NCI-H1436 treated with DMSO at 0.1 percent for 48 hours (cell line): ENCODE measurements at places on chromosomes 7 and 10.

DNA sequence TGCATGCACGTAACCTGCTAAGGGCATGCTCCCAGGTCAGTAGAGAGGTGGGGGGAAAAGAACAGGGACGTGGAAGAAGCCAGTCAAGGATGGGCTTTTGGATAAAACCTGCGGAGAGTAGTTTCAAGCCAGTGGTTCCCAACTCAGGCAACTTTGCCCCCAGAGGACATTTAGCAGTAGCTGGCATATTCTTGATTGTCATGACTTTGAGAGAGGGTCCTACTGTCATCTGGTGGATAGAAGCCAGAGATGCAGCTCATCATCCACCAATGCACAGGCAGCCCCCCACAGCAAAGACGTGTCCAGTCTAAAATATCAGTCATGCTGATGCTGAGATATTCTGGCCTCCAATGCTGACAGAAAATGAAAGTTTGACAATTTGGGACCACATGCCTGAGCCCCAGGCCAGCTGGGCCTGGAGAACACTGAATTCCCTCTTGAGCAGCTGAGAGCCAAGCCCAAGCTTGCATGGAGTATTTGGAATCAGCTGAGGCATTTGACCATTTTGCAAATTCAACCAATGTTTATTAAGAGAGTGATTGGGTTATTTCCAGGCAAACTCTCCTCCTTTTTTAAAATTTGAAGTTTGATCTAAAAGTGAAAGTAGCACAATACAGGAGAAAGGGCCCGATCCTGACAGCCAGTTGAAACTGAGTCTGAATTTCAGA is 110.0 kb upstream of the C7orf33 start:
- no peak for DNase-seq

GRCh38 chr7:66356277-66356721 is 151.2 kb downstream of the TPST1 start:
- DNase-seq, result no peak

- no peak for DNase-seq
Observed at GRCh38 chr10:55820071-55820470, 541.0 kb downstream of the ZWINT start.

DNA sequence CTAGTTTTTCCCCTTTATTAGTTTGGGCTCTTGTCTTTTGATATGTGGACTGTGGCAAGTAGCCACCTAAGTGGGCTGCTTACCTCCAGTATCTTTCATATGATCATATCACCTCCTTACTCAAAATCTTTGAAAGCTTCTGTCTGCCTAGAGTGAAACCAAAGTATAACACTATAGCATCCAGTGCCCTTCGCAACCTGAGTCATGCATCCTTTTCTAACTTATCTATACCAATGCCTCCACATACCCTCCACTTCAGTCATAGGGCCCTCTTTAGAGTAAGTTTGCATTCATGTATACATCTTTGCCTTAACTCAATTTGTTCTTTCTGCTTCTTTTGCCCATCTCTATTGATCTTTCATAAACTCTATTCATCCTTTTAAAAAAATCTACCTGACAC is 15.7 kb upstream of the MACC1 start:
- DNase-seq, result no peak

DNA sequence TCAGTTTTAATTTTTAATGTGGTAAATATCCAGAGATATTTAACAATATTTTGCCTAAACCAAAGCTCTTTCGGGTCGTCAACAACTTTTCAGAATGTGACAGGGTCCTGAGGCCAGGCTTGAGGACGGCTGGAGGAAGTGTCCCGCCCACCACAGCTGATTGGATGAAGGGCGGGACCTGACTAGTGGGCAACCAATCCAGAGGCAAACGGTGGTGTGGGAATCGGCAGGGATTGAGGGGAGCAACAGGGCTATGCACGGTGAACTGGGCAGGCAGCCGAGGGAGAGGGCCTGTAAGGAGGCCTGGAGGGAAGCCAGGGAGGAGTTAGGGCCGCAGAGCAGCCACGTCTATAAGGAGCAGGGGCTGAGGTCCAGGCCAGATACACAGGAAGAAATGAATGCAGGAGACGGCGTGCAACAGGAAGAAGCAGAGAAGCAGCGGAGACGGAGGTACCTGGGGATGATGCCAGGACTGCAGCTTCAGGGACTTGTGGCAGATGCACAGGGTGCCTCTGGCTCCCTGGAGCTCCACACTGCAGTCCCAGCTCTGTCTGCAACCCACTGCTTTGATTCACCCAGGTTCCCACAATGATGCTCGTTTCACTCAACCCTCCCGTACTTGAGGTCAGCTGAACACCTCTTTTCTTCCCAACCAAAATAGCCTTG is 46.1 kb upstream of the ZMIZ1 start:
- DNase-seq, result no peak

DNA sequence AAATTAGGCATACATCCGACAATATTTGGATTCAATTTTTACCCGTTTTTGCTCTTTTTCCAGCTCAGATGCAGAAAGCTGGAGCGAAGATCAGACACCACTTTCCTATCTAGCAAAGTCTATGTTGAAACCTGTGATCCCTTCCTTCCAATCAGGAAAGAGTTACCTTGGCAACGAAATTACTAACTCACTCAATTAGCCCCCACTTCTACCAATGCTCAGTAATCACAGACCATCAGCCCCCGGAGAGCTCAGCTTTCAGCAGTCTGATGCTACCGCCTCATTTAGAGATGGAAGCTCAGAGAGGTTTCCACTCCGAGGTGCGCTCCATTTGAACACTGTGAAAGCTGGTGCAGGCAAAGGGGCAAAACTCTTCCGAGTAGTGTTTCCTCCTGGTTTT is 6.7 kb downstream of the FRAT1 start:
- peak; percentile 86 for DNase-seq

GRCh38 chr10:27341001-27341400 is 100.4 kb upstream of the ACBD5 start:
- no peak for DNase-seq

DNA sequence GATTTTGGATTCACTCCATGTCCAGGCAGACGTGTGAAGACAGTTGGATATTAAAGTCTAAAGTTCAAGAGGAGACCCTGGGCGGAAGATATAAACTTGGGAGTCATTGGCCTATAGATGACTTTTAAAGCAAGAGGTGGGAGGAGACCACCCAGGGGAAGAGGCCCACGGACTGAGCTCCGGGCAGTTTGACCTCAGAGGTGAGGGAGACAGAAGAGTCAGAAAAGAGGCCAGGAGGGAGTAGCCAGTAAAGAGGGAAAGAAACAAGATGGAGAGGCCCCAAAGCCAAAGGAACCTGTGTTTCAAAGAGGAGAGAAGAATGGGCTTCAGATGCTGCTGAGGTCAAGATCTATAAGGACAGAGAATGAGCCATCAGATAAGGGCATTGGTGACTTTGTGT is 11.4 kb downstream of the CARD11 start:
- DNase-seq, result no peak

GRCh38 chr10:127441350-127442219 is 107.5 kb upstream of the NPS start:
- DNase-seq, result no peak

DNA sequence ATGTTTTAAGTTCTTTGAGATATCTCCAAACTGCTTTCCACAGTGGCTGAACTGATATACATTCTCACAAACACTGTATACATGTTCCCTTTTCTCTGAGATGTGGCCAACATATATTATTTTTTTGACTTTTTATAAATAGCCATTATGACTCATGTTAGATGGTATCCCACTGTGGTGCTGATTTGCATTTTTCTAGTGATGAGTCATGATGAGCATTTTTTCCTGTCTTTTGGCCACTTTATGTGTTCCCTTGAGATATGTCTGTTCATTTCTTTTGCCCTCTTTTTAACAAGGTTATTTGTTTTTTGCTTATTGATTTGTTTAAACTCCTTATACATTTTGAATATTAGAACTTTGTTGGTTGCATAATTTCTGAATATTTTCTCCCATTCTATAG is 1055.1 kb downstream of the NXPH1 start:
- DNase-seq, result no peak

DNA sequence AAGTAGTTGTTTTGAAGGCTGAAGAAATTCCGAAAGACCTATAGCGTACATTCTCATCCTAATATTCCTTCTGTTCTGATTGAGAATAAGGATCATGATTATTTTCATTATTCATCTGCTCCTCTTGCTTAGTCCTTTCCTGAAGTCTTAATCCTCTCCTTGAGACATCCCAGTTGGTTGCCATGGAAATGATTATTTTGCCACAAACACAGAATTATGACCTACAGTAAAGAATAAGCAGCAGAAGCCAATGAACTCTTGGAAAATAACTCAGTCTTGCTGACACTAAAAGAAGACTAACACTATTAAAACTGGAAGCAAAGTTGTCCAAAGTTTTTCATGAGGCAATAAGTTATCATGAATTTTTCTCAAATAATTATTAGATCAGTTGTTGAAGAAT is 47.8 kb upstream of the JAZF1 start:
- DNase-seq, result no peak

DNA sequence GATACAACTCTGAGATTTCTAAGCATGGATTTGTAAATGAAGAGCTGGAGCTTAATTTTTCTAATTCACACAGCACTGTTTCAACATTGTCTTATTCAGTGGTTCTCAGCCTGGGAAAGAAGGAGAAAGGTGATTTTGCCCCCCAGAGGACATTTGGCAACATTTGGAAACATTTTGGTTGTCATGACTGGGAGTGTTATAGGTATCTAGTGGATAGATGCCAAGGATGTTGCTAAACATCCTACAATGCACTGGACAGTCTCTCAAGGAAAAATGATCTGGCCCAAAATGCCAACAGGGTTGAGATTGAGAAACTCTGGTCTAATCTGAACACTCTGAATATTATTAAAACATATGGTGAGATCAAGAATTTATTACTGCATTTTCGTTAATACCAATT is 3.8 kb upstream of the CAV2 start:
- DNase-seq, result no peak

- DNase-seq, result no peak
Observed at GRCh38 chr10:119940487-119940886, 48.0 kb downstream of the SEC23IP start.

GRCh38 chr10:75034131-75034512 is 77.3 kb upstream of the SAMD8 start:
- DNase-seq, result no peak

GRCh38 chr7:125247514-125248098 is 318.0 kb upstream of the POT1 start:
- no peak for DNase-seq

GRCh38 chr7:81111781-81112540 is 193.1 kb upstream of the SEMA3C start:
- no peak for DNase-seq

DNA sequence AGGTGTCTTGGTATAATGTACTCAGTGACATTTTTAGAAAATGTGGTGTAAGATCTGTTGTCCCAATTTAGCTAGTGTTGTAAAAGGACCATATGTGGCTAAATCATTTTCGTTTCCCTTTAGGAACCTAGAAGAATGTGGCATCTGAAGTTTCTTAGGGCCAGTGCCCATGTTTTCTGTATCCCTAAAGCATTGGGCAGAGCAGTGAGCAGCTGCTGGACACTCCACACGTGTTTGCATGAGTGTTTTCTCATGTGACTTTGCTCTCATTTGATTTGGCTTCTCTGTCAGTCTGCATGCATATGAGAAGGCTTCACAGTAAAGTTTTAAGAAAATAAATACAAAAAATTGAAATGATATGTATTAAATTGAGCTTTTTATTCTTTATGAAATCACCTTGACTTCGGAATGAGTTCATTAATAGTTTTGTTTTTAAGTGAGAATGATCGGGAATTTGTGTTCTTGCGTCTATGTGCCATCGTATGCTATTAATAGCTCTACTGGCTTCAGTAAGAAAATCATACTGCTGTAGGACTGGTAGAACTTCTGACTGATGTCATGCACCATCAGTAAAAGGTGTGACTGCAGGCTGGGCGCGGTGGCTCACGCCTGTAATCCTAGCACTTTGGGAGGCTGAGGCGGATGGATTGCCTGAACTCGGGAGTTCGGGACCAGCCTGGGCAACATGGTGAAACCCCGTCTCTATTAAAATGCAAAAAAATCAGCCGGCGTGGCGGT is 61.3 kb downstream of the RBM33 start:
- no peak for DNase-seq
